ENCODE measurements at places on chromosomes 16 and 17. TPM values are rescaled to one million over a fixed set of nuclear protein-coding genes. Genes with fewer than 3 reads are reported as not detected.

The FOXC2 gene
- polyA plus RNA-seq = 0.96 TPM

The CDH11 gene
- polyA plus RNA-seq = 27.8 TPM

DNA sequence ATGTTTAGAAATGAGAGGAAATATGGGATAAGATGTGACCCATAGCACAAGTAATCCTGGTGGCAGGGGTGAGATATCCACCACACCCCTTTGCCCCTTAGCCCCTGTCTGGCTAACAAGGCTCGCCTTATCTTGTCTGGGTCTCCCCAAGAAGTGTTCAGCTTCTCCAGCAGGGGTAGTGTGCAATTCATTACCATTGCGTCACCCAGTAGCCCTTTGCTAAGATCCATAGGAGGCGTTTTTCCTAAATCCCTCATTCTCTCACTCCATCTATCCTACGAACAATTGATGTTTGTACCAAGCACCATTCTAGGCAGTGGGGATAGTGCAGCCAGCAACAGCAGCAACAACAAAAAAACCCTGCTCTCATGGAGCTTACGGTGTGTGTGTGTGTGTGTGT is 30.8 kb downstream of the CCDC42 start:
- no peak for DNase-seq

DNA sequence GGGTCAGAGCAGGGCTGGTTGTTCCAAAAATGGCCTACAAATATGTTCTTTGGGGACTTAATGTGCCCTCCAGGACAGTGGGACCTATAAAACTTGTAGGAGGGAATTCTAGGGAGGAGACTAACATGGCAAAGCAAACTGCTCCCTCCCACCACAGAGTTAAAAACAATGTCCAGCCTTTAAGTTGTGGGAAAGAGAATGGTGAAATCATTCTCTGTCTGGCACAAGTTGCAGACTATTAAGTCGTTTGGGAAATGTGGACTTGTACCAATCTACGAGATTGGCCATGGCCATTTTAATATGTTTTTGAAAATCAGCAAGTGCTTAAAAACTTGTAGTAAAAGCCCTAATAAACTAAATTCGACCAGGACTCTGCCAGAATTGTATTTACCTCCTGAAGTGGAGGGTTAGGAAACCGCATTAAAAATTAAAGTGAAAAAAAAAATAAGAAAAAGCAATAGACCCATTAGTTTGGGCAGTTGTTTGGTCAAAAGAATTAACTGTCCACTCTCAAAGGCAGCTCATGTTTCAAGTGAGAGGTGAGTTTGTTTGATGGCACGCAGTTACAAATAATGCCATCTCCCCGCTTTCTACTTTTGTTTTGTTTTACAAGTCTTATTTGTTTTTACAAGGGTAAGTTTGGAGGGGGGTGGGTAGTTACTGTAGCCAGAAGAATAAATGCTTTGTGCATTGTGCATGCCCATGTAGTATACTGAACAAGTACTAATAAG is 32.4 kb downstream of the ANKFN1 start:
- DNase-seq = no peak

DNA sequence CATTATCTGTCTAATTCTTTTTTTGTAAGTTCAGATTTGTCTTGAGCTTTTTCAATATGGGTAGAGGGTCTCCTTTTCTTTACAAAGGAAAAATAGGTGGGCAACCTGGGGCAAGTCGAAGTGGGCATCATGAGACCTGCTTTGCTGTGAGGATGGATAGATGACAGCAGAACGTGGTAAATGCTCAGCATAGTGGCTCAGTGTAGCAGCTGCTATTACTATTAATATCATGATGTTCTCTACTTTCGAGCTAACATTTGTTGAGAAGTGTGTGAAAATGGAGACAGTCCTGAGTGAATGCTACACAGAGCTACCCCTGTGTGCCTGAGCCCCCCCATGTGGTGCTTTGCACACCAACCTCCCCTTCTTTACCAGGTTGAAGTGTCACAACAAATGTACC is 39.0 kb upstream of the LGALS9 start:
- no peak for DNase-seq

Data from large intestine (tissue), 12 donors.